ENCODE measurements at places on chromosomes 11 and 22.

DNA sequence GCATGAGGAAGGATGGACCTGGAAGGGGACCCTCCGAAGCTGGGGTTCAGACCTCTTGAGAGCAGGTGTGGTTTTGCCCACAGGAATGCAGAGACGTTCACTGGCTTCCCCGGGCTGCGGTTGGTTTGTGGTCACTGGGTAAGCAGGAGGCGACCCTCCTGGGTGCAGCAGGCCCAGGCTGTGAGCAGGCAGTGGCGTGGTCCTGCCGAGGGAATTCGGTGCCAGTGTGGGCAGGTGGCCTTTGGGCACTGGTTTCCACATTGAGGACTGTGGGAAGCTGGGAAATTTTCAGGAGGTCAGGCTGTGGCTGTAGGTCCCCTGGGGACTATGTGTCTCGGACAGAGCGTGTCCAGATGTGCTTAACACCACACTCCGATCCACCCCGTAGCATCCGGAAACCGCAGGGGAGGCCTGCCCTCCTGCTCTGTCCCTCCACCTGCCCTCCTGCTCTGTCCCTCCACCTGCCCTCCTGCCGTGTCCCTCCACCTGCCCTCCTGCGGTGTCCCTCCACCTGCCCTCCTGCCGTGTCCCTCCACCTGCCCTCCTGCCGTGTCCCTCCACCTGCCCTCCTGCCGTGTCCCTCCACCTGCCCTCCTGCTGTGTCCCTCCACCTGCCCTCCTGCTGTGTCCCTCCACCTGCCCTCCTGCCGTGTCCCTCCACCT, 27.5 kb downstream of the TPCN2 start:
- DNase-seq, result no peak

- peak; percentile 96 for DNase-seq
These were observed at the start of the genes AAMDC and RSF1 for GRCh38 chr11:77820565-77821348. TSS of gene AAMDC (plus strand) at chr11:77821144. CDS start at chr11:77842497, 21,353 bp downstream. TSS of gene RSF1 (minus strand) at chr11:77820722. CDS start at chr11:77820714, 8 bp downstream.

DNA sequence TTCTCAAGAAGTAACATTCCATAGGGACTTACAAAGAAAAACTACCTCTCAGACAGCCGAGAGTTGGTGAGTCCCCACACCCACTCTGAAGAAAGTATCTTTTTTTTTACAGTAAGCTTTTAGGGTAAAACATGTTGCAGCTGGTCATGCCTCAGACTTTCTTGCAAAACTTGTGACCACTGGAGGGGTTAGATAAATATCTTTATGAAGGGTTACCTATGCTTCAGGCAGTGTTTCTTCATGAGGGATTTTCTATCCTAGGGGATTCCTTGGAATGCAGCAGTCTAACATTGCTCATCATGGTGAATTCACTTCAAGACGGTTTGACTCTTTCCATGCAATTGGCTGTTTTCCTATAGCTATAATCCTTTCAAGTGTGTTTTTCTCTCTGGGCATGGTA, 20.8 kb upstream of the SNX19 start:
- no peak for DNase-seq

DNA sequence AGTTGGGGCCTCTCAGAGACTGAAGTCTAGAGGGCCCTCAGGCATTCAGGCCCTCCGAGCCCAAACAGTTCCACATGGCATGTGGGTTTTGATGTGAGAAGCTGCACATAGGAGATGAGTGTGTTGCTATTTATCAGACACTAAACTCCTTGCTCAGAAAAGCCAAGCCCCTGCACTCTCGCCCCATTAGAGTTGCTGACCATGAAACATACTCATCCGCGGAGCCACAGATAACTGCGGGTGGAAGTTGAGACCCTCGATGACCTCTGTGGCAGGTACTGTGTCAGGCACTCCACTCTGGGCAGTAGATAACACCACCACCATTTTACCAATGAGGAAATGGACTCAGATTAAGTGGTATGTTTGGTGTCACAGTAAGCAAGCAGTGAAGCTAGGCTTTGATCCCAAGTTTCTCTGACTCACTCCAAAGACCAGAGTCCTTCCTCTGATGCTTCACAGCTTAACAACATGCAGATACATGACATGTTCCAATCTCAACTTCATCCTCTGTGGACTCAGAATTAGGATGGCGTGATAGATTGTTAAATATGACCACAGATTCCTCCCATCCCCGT, 202.1 kb downstream of the ADAMTS15 start:
- DNase-seq, result no peak

GRCh38 chr11:13055200-13055599, 46.1 kb downstream of the RASSF10 start:
- peak; percentile 7 for DNase-seq

DNA sequence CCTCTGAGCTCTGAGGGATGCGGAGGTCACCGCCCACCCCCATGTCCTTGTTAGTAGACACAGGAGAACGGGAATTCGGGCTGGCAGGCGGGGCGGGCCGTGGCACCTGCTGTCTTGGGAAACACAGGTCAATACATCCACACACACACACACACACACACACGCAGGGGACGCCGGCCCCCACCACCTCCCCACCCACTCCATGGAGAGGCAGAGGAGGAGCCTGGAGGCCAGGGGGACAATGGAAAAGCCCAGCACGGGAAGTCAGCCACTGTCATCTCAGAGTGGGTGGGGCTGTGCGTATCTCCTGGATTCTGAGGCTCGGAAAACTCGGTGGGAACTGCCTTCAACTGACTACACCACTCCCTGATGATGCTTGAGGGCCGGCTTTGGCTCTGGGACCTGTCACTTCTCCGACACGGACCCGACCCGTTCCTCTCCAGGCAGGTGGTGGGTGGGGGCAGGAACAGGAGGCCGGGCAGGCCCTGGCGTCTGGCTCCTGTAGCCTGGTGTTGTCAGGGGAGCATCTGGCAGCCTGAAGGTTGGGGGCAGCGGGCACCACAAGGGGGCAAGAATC, 18.5 kb upstream of the TMEM184B start:
- no peak for DNase-seq

DNA sequence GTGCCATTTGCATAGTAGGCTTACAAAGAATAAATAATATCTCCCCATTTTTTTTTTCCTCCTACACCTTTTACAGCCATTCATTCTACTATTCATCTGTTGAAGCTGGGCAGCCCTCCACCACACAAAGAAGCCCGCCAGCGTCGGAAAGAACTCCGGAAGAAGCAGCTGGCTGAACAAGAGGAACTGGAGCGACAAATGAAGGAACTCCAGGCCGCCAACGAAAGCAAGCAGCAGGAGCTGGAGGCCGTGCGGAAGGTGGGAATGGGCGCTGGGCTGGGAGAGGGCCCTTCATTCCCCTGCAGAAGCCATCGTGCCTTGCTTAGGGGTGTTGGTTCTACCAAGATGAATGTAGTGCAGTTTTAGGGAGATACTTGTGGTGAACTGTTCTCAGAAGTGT, 68.6 kb downstream of the SWAP70 start:
- no peak for DNase-seq

- DNase-seq, result no peak
These were observed 9.6 kb downstream of the FAM118A start for GRCh38 chr22:45319324-45319685.

GRCh38 chr11:44498089-44498871, 67.2 kb upstream of the CD82 start:
- no peak for DNase-seq

DNA sequence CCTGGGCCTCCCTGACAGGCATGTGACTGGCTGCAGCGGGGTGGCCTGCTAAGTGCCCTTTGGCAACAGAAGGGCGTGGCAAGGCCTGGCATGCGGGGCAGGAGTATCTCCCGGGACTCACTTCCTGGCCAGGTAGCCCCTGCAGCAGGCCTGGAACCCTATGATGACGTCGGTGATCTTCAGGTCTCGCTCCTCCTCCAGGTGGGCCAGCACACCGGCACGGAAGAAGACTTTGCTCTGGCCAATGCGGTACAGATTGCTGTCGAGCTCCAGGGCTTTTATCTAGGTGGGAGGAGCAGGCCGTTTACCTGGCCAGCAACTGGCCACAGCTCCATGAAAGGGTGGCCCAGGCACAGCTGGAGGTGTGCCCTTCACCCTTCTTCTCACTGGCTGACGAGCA, 50.9 kb downstream of the APOL1 start:
- DNase-seq, result no peak

DNA sequence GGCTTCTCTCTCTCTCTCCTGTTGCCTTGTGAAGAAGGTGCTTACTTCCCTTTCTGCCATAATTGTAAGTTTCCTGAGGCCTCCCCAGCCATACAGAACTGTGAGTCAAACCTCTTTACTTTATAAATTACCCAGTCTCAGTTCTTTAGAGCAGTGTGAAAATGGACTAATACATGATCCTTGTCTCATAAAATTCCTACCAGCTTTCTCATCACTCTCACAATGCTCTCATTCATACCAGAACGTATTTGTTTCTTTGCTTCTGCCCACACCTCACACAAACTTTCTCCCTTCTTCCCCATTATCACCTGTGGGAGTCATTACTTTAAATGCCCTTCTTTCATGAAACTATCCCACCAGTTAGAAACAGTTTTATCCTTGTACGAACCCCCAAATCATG, 62.7 kb upstream of the ARHGAP42 start:
- no peak for DNase-seq

- no peak for DNase-seq
These were observed 44.7 kb upstream of the RTL6 start for GRCh38 chr22:44542561-44543222.

GRCh38 chr11:6992026-6992425, 28.1 kb downstream of the ZNF214 start:
- no peak for DNase-seq

DNA sequence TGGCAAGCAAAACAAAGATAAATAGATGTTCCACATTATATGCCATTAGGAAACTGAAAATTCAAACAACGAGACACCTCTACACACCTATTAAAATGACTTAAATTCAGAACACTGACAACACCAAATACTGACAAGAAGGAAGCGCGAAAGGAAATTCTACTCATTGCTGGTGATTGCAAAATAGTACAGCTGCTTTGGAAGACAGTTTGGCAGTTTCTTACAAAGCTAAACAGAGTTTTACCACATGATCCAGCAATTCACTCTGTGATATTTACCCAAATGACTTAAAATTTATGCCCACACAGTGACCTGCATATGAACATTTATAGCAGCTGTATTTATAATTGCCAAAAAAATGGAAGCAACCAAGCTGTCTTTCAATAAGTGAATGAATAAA, 232.6 kb downstream of the CASP12 start:
- no peak for DNase-seq

GRCh38 chr22:24325105-24325757, 54.6 kb downstream of the SPECC1L start:
- peak; percentile 17 for DNase-seq

GRCh38 chr22:34567367-34567766, 498.6 kb upstream of the ISX start:
- no peak for DNase-seq

DNA sequence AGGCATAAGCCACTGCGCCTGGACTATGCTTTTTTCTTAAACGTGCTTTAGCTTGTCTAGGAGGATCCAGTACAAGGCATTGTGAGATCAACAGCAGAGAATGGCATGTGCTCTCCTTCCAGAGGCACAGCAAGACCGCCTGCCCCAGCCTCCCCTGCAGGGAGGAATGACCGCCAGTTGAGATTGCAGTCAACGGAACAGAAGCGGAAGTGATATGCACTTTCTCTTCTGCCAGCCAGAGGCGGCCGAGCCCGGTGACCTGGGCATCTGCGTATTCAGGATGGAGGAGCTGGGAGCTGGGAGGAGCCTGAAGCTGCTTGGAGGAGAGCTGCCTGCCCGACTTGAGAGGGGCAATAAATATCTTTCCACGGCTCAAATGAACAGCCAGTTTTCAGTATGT, 243.0 kb downstream of the CTTN start:
- DNase-seq, result no peak

GRCh38 chr11:94595076-94595475, 27.9 kb downstream of the PIWIL4 start:
- no peak for DNase-seq

DNA sequence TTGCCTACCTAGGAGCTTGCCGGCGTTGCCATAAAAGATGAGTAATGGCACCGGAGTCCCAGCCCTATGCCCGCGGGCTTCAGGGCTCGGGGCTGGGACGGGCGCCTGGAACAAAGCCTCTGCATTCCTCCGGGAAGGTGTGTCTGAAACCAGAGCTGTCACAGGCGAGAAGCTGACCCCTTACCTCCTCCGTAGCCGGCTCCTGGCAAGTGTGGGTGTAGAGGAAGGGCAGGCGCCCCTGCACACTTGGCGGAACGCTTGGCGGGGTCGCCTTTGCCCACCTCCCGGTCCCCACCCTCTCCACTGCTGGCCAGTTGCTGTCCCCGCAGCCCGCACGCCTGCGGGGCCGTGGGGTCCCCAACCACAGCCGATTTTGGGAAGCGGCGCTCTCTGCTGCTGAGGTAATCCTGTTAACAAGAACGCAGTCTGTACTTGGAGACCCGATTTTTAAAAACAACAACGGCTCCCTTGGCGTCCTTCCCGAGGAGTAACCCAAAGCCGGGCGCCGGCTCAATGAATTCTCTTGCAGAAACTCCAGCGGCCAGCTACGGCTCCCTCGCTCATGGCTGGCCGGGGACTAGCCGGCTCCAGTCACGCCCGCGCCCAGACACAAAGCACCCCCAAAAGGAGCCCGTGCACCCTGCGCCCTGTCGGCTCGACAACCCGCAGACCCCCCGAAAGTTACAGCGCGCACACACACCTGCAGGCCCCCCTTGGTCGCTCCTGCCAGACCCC, 89.2 kb downstream of the PLEKHA7 start:
- DNase-seq, result no peak

- no peak for DNase-seq
These were observed 295.9 kb upstream of the NCAM1 start for GRCh38 chr11:112665291-112665690.

GRCh38 chr11:64125676-64126075, 40.2 kb downstream of the MACROD1 start:
- DNase-seq, result no peak

DNA sequence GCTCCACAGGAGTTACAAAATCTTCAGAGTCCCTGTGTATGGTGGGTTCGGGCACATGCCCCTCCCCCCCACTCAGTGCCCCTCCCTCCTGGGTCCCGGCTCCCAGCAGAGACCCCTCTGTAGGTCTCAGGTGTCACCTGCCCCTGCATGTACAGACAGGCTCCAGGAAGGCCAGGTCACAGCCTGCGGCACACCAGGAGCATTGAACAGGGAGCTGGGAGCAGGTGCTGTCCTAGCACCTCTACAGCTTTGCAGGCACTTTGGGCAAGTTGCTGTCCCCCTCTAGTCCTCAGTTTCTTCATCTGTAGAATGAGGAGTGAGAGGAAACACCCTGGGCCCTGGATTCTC, 80.1 kb upstream of the RTL6 start:
- DNase-seq, result no peak

DNA sequence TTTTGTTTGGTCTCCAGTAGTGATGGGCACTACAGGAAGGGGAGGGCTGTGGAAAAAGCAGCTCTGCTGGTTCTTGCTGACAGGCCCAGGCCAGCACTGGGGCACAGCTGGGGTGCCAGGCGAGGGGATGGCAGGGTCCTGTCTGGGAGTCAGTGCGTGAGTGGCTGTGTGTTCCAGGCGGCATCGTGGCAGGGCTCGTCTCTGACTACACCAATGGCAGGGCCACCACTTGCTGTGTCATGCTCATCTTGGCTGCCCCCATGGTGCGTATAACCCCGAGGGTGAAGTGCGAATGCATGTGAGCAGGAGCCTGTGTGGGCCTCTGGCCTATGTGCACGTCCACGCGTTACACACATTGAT, 20.9 kb downstream of the SLC37A2 start:
- no peak for DNase-seq

Data from T-helper 2 cell treated with Interferon-gamma antibody and Interleukin-4, amounts not matched to agents 5 μg/mL and 100 μg/mL, for 36 hours (primary cell).